Retinal pigment epithelial cell (primary cell): ENCODE measurements at places on chromosomes 4 and X.

DNA sequence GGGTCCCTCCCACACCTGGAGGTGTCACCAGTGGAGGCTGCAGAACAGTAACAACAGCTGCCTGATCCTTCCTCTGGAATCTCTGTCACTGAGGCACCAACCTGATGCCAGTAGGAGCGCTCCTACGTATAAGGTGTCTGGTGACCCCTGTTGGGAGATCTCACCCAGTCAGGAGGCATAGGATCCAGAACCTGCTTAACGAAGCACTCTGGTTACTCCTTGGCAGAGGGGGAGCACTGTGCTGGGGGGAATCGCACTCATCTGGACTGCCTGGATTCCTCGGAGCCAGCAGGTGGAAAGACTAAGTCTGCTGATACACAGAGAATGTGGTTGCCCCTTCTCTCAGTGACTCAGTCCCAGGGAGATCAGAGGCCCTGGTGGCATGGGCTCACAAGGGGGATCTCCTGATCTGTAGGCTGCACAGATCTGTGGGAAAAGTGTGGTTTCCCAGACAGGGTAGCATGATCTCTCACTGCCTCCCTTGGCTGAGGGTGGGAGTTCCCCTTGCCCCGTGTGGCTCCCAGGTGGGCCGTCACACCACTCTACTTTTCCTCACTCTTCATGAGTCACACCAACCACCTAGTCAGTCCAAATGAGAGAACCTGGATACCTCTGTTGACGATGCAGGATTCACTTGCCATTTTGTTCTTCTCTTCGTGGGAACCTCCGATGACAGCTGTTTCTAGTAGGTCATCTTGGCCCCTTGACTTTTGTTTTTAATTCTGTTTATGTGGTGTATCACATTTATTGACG, 305.9 kb downstream of the IDS start:
- no peak for DNase-seq

GRCh38 chr4:185559915-185560281, 24.6 kb upstream of the PDLIM3 start:
- peak; percentile 97 for DNase-seq

DNA sequence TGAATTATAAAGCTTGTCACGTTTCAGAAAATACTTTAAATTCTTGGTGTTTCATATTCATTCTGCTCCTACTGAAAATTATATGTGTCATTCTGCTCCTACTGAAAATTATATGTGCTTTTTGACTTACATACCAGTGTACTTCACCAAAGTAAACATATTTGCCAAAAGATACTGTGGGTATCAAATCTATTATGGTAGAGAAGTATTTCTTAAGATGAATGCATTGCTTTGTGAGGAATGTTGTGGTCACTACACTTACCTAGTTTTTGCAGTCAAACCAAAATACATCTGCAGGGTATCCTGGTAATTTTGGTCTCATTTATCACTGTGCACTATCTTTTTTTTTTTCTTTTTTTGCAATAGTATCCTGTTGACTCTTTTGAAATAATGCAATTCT, 287.7 kb upstream of the MAD2L1 start:
- no peak for DNase-seq

DNA sequence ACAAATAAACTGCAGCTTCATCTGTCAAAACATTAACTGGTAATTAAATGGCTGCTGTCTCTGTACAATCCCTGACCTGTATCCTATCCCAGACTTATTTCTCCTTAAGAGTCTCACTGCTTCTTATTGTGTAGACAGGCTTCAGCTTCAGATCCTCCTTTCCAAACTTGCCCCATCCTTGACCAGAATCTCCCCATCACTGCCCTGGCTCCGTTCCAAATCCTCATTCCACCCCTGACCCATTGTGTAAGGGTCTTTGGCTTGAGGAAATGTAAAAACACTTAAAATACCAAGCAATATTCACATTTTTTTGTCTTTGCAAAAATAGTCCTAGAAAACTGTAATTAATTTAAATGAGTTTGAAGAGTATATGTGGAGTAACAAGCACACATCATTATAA, 152.6 kb upstream of the VEGFC start:
- DNase-seq: no peak

DNA sequence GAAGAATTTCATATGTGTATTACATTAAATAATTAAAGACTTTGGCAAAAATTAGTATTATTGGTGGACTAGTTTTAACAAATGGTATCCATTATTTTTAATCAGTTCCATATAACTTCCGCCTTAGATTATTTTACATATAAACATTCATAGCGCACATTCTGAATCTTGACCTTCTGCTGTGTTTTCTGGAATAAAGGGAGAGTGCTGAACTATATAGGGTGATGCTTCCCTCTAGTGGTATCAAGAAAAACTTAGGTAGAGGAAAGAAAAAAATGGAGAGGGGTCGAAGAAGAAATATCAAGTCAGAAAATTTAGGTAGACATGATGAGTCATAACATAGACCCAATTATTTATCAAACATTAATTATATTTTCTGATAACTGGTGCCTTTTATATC, 155.6 kb upstream of the PACRGL start:
- peak; percentile 19 for DNase-seq

GRCh38 chr4:16109256-16109655, 25.4 kb upstream of the PROM1 start:
- DNase-seq: no peak

GRCh38 chr4:39205000-39205399, 22.7 kb downstream of the WDR19 start:
- DNase-seq: peak; percentile 46
